ENCODE measurements at places on chromosomes 7 and 10.

- no peaks in the 10 kb centered on the region for H3K27me3 ChIP-seq
- no peak for DNase-seq
- no peak overlapping the region for H3K27ac ChIP-seq
- no peak overlapping the region for H3K4me3 ChIP-seq
Observed at GRCh38 chr7:37045681-37046179, 321.4 kb upstream of the AOAH start.

DNA sequence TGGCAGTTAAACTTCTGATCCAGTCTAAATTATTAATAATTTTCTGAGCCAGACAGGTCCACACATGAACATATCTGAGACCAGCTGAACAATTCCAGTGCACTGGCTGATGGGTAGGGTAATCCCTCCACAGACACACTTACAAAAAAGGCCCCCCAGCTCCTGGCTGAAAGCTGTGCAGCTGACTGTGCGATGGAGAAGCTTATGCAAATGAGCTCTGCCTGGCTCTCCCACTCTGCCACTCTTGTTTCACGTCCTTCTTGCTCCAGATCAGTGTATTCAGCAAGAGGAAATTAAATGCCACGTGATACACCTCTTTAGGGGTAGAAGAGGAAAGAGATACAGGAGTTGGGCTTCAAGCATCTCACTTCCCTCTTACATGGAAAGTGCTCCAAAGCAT, 76.4 kb upstream of the FEZF1 start:
- no peaks in the 10 kb centered on the region for H3K27me3 ChIP-seq
- no peak for DNase-seq
- no peaks in the 10 kb centered on the region for H3K4me1 ChIP-seq
- H3K36me3 ChIP-seq: no peaks in the 10 kb centered on the region
- H3K4me3 ChIP-seq: no peak overlapping the region

DNA sequence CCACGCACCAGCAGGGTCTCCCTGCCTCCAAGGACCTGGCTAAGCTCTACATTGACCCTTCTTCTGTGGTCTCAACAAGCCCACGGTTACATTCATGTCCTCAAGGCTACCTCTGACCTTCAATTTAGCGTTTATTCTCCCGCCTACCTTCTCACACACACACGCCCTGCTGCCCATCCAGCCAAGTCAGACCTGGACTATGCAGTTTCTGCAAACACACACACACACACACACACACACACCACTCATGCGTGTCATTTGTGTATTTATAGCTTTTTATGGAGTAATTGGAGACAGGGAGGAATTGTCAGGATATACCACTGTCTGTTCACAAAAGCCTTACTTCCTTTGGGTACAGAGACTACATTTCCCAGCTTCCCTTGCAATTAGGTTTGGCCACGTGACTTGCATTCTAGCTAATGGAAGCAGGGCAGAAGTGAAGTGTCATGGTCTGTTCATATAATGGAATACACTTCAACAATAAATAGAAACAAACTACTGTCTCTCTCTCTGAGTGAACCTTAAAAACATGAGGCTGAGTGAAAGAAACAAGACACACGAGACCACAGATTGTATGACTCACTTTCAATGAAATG, 53.8 kb upstream of the CPXM2 start:
- H3K27ac ChIP-seq: no peak overlapping the region
- H3K4me3 ChIP-seq: no peak overlapping the region
- no peaks in the 10 kb centered on the region for H3K4me1 ChIP-seq
- peaks cover 8% of the 10 kb centered on the region for H3K27me3 ChIP-seq
- no peak for DNase-seq

DNA sequence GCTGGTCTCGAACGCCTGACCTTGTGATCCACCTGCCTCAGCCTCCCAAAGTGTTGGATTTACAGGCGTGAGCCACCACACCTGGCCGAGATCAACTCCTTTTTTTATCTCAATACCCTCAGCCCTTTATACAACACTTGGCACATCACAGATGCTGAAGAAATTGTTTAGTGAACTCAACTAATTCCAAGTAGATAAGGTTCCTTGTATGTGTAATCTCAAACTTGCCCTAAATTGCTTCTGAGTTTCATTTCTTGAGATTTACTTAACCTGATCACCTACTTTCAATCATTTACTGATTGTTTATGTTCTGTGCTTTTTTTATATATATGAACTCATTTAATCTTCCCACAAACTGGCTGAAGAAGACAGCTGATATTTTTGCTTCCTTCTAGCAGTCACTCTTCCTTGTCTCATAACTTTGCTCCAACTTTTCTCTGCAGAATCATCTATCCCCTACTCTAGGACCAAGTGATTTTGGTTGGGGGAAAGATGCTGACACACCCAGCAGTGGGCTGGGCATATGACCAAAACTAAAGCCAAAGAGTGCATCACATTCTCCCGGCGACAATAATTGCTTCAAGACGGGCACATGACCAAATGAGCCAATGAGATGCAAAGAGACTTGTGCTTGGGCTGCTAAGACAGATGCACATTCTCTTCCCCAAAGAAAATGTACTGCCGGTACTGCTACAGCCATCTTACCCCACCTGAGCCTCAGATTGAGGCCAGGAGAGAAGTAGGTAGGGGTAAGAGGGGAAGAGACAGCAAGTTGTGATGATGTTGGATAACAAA, 40.3 kb upstream of the ARID5B start:
- H3K4me3 ChIP-seq: no peak overlapping the region
- H3K36me3 ChIP-seq: no peaks in the 10 kb centered on the region
- H3K4me1 ChIP-seq: no peaks in the 10 kb centered on the region
- no peak for DNase-seq
- no peak overlapping the region for H3K27ac ChIP-seq

DNA sequence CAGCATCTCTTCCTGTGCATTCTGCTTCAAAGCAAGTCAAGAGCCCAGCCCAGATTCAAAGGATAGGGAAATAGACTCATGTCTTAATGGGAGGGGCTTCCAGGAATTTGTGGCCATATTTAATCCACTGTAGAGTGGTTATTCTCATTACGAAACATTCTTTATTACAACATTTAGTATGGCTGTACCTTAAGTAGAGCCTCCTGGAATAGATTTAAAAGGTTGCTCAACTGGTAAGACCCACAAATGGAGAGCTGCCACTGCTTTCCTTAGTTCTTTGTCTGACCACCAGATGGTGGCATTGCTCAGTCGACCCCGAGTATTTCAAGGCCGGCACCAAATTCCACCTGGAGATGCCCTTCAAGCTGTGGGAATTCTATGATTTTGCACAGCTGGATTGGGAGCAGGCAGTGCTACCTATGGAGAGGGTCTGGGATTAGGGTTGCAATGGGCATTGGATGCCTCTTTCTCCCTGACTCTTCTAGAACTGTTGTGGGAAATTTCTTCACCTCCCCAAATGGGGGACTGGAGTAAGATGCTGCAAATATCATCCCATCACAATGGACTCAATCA, 102.2 kb downstream of the RBM20 start:
- H3K36me3 ChIP-seq: no peaks in the 10 kb centered on the region
- no peak overlapping the region for H3K4me3 ChIP-seq
- H3K27me3 ChIP-seq: no peaks in the 10 kb centered on the region
- peak overlapping the region; percentile 59 for H3K27ac ChIP-seq
- DNase-seq: no peak
- peaks cover 75% of the 10 kb centered on the region for H3K4me1 ChIP-seq

DNA sequence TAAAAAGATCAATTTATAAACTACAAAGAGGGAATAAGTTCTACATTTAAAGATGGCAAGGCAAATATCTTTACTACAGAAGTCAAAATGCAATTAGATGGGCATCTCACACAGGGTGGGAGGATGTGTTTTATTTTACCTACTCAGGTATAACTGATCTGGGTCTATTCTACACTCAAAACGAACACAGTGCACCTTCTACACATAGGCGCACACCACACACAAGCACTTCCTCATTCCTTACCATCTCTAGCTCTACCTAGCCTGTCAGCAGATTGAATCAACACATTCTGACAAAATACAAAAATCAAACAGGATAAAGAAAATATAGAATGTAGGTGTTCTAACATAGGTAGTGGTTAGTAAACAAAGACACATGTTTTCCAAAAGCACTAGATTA, 64.8 kb downstream of the SGCE start:
- H3K27ac ChIP-seq: no peak overlapping the region
- no peaks in the 10 kb centered on the region for H3K4me1 ChIP-seq
- H3K36me3 ChIP-seq: no peaks in the 10 kb centered on the region
